Smooth muscle cell of bladder (primary cell): ENCODE measurements at places on chromosomes 4 and X. TPM values are rescaled to one million over a fixed set of nuclear protein-coding genes. Genes with fewer than 3 reads are reported as not detected.

The PCSK1N gene
- total RNA-seq, result 0.09 TPM in 1 of 2 replicates, not detected in the other

The RTL9 gene
- under 0.01 and 0.14 TPM in 2 replicates for total RNA-seq

The MAGEB4 gene
- total RNA-seq, result not detected in 2 replicates

The CTAG1B gene
- not detected in 2 replicates for total RNA-seq

The LPAR4 gene
- 0.09 TPM in 1 of 2 replicates, not detected in the other for total RNA-seq

The CFAP47 gene
- under 0.01 and 0.37 TPM in 2 replicates for total RNA-seq

The SLITRK4 gene
- total RNA-seq, result under 0.01 and 0.46 TPM in 2 replicates

The TMEM192 gene
- 3.6 and 6.3 TPM in 2 replicates for total RNA-seq

The TIGD4 gene
- 0.14 and 0.18 TPM in 2 replicates for total RNA-seq

The KLHL4 gene
- total RNA-seq, result 0.43 and 0.83 TPM in 2 replicates

The USP17L28 gene
- not detected in 2 replicates for total RNA-seq

The SAGE1 gene
- under 0.01 TPM in 1 of 2 replicates, not detected in the other for total RNA-seq

The CLIC2 gene
- 3.7 and 3.9 TPM in 2 replicates for total RNA-seq

The TCEAL2 gene
- 0.28 TPM in 1 of 2 replicates, not detected in the other for total RNA-seq

The GPR82 gene
- not detected in 2 replicates for total RNA-seq

The PHF8 gene
- total RNA-seq, result 10.5 and 13.6 TPM in 2 replicates

The GJB1 gene
- not detected in 2 replicates for total RNA-seq

The PAGE5 gene
- total RNA-seq, result 1.0 and 1.4 TPM in 2 replicates

The FBXW7 gene
- total RNA-seq, result 84.1 and 135 TPM in 2 replicates

The ADH1B gene
- total RNA-seq, result 81.4 and 83.2 TPM in 2 replicates

The UBA6 gene
- 60.7 and 74.7 TPM in 2 replicates for total RNA-seq

The SPANXN4 gene
- total RNA-seq, result not detected in 2 replicates

The USP17L10 gene
- not detected in 2 replicates for total RNA-seq
